ENCODE measurements at places on chromosomes 11 and 22.

- no peak for DNase-seq
Observed at GRCh38 chr11:59191095-59191494, 19.2 kb downstream of the DTX4 start.

- no peak for DNase-seq
Observed at GRCh38 chr22:48748113-48748859, 1079.4 kb downstream of the BRD1 start.

DNA sequence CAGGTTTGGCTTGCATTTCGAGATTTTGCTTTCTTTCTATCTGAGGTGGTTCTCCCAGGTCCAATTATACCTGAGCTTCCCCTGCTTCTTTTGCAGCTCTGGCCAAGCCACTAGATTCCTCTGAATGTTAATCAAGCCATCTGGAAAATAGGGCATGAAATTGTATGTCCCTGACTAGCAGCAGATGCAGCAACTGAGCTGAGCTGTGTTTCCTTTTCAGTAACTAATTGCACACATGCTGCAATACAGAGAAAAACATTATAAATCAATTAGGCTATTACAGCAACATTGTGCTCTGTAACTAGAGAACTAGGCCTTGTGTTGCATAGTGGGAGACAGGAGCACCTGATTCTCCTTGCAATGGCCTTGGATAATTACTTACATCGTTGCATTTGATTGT, 408.3 kb downstream of the ETS1 start:
- no peak for DNase-seq

DNA sequence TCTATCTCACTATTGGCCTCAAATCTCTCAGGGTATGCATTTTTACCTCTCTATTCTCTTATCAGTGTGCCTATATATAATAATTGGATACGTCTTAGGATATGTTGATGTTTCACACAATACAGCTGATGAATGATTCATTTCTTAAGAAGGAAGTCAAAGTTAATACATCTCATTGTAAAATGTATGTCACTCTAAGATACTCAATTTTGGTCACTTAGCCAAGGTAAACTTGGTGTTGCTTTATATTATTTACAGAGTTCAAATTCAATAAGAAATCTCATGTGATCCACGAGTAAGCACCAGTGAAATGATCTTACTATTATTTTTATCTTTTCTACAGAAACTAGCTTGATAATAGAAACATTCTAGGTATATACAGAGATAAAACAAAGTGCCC, 1266.5 kb downstream of the JRKL start:
- no peak for DNase-seq

DNA sequence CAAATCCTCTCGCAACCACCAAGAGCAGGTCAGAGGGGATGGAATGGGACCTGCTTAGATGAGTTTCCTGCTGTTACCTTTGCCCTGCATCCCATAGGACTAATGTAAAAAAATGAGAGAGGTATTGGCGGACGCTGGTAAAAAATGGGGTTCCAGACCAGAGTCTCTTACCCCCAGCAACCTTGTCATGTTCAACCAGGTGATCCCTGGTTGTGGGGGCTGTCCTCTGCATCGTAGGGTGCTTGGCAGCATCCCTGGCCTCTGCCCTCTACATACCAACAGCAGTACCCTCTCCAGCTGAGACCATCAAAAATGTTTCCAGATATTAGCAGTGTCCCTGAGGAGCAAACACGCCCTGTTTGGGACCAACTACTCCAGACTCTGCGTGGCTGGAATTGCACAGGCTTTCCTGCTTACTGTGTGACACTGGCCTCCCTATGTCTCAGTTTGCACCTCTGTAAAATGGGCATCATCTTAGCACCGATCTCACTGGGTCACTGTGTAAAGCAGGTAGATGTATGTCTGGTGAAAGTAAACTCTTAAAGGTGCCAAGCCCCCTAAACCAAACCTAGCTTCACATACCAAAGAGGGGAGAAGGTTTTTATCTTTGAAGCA, 1.5 kb downstream of the APOL6 start:
- DNase-seq = no peak

DNA sequence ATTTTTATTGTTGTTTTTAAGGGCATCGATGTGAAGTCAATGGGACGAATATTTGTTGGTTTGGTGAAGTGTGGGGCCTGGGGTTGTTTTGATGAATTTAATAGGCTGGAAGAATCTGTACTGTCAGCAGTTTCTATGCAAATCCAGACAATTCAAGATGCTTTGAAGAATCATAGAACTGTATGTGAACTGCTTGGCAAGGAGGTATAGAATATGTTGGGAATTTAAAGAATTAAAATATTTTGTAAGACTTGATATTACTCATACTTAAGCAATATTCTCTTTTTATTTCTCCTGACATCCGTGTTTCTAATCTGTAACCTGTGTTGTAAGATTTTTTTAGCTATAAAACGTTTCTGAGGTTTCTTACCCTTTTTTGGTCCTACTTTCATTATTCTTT, 61.6 kb downstream of the DYNC2H1 start:
- no peak for DNase-seq

DNA sequence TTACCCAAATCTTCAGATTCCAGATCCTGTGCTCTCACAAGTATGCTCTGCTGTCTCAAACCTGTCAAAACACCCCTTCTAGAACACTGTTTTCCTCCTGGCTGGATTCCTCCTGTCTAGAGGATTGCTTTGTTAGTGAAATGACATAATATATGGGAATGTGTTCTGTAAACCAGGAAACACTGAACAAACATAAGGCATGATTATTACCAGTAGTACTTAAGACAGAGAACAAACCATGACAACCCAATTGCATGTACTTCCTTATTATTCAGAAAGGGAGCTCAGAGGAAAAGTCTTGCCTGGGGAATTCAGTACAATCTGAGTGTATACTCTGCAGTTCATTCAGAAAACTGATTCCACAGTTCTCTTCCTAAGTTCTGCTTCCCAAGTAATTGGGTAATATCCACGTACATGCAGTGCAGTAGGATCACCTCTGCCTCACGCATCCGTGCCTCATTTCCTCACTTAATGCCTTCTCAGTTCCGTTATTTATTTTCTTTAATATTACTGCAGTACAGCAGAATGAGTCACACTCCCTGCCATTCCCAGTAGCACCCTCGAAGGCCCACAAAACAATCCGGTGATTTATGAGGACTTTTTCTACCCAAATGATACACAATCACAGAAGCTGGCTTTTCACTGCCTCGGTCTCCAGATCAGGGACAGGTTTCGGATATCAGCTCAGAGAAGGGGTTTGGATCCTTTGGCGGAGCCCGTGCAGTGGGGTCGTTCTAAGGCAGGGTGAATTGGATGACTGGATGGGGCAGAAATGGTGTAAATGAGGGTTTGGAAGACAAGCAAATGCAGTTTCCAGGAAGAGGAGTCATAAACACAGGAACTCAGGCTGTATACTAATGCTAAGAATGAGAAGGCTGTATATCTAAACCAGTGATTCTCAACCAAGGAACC, 896.9 kb downstream of the KCNA4 start:
- DNase-seq = no peak

- DNase-seq = no peak
Observed at GRCh38 chr11:20059587-20060021, 100.7 kb downstream of the DBX1 start.

GRCh38 chr22:36736701-36737320, 33.3 kb upstream of the CACNG2 start:
- DNase-seq = no peak

GRCh38 chr22:29204455-29205183, 1.1 kb upstream of the EMID1 start:
- no peak for DNase-seq

DNA sequence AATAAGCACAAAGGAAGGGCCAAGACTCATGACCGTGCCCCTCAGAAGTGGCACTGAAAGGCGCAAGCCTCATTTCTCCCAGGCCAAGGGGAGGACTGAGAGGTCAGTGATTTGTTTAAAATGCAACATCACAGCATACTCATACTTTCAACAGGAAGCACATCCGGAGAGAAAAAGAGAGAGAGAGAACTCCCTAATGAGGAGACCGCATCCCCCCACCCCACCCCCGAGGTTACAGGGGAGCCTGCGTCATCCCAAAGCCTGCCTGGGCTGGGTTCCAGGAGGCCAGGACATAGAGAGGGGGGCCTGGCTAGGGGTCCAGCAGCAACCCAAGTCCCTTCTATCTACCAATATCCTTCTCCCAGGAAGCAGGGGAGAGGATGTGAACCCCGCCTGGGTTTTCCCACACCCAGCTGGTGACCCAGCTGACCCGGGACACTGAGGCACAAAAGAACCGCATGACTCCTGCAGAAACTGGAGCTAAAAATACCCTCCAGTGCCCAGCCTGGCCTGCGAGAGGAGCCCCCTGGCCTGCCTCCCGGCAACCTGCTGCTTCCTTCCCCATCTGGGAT, 3.8 kb downstream of the CSNK1E start:
- DNase-seq = no peak

- DNase-seq = no peak
Observed at GRCh38 chr11:71267807-71268421, 15.5 kb upstream of the SHANK2 start.

- no peak for DNase-seq
Observed at GRCh38 chr11:93089474-93090102, 108.2 kb downstream of the SLC36A4 start.

DNA sequence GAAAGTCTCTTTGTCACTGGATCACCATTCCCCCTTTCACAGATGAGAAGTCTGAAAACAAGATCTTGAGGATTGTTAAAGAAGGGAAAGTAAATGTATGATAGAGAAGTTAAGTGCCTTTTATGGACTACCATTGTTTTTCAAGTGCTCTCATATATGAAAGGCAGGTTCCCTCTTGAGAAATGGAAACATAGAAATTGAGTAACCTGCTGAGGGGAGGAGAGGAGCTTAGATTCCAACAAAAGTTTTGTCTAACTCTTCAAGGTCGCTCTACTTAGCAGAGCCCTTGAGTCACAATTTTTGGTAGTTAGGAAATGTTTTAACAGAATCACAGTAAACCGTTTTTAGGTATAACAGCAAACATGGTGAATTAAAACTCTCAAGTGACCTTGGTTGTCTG, 80.1 kb downstream of the SVIP start:
- DNase-seq = no peak

- DNase-seq = no peak
Observed at GRCh38 chr11:32184723-32185376, 94.0 kb downstream of the RCN1 start.

DNA sequence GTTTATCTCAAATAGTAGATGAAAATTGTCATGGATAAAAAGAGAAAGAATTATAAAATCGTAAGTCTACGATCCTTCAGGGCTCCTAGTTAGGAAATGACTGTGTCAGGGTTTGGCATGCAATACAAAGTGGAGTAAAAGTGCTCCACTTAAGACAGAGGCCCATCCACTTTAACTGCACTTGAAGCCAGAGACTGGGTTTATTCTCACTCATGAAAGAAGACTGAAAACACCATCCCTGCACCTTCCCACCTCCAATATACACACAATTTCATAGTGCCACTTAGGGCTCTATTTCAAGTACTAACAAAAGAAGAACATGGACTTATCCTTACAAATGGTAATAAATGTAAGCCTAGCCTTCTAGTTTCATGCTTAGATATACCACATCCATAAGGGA, 70.7 kb downstream of the ANO5 start:
- DNase-seq = no peak

GRCh38 chr11:6654281-6655019, 1.2 kb downstream of the DCHS1 start:
- no peak for DNase-seq

DNA sequence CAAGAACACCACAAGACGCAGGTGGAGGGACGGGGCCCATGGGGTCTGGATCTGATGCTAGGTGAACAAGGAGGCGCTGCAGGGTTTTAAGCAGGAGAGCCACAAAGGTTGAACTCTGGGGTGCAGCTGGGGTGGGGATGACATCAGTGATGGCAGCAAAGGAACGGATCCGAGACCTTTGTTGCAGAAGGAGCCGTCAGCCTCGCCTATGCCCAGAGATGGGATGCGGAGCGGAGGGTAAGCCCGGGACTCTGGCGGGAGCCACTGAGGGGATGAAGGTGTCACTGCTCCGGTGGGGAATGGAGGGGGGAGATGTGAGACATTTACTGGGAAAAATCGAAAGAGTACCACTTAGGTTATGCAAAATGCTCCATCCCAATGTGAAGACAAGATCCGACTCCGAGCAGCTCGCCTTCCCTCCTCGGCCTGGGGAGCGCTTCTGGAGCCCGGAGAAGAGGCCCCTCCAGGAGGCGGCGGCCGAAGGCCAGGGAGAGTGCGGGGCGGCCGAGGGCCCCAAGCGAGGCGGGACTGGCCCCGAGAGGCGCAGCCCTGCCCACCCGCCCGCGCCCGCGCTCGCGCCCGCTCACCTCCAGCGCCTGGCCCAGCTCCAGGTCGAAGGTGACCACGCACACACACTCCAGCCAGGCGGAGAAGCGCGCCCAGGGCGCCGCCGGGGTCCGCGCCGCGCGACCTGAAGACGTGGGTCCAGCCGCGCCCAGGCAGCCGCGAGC, 422 bp downstream of the DENND6B start:
- no peak for DNase-seq

- no peak for DNase-seq
Observed at GRCh38 chr11:69574608-69575255, 66.2 kb upstream of the CCND1 start.

GRCh38 chr22:48084041-48084728, 1321.7 kb downstream of the TBC1D22A start:
- DNase-seq = no peak

- no peak for DNase-seq
Observed at GRCh38 chr11:122668562-122669090, 13.1 kb downstream of the UBASH3B start.

DNA sequence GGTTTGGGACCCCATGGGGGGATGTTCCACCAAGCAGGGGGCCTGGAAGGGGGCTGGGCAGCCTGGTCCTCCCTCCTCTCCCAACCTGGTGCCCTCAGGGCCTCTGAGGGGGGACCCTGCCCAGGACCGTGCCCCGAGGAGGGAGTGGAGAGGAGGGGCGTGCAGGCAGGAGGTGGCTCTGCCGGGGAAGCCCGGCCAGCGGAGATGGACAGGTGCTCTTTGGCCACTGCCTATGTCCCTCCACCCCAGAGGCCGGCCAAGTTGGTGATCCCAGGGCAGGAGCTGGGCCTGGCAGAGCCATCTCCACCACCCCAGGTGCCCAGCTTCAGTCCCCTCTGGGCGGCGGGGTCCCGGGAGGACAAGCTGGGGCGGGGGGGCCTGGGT, 2.4 kb downstream of the MUC2 start:
- no peak for DNase-seq

DNA sequence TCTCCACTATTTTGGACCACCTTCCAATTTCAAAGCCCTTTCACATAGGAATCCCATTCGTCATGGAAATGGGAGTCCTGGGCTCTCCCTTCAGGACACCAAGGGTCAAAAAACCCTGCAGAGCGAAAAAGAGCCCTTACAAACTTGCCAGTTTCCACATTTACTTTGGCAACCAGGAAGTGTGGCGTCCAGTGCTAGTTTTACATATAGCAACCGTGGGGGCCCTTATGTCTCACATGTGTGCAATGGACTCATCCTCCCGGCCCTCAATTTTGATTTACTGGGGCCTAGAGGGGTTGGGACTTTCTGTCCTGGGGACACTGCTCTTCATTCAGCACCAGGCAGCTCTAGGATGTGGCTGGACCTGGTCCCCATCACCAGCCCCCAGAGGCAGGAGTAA, 33.7 kb downstream of the DAGLA start:
- no peak for DNase-seq

GRCh38 chr11:75132080-75132479, 18.8 kb upstream of the SLCO2B1 start:
- DNase-seq = no peak

GRCh38 chr22:39292561-39293074, 26.8 kb downstream of the RPL3 start:
- DNase-seq = no peak
